ENCODE measurements at places on chromosomes 13 and 19.

- DNase-seq, result peak; percentile 45
Observed at GRCh38 chr13:106513025-106513983, 22.2 kb downstream of the EFNB2 start.

DNA sequence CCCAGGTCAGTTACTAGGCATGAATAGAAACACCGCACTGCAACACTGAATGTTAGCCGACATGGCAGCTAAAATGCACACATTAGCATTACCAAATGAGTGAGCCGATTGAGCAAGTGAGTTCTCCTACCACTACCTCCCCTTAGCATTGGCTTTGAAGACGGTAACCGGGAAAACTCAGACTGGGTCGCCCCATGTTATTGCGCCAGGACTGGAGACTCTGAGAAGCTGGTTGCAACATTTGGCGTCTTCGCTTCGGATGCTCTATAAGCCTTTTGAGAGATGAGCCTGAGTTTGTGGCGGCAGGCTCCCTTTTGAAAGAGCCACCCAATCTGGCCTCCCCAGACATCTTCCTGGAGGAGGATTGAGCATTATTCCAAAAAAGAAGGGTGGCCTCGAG is 68.5 kb upstream of the POMP start:
- no peak for DNase-seq

DNA sequence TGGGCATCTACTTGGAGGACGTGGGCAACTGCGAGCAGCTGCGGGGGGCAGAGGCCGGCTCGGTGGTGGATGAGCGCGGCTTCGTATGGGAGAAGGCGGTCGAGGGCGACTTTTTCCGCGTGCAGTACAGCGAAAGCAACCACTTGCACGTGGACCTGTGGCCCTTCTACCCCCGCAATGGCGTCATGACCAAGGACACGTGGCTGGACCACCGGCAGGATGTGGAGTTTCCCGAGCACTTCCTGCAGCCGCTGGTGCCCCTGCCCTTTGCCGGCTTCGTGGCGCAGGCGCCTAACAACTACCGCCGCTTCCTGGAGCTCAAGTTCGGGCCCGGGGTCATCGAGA is 10.3 kb upstream of the STRN4 start:
- no peak for DNase-seq

DNA sequence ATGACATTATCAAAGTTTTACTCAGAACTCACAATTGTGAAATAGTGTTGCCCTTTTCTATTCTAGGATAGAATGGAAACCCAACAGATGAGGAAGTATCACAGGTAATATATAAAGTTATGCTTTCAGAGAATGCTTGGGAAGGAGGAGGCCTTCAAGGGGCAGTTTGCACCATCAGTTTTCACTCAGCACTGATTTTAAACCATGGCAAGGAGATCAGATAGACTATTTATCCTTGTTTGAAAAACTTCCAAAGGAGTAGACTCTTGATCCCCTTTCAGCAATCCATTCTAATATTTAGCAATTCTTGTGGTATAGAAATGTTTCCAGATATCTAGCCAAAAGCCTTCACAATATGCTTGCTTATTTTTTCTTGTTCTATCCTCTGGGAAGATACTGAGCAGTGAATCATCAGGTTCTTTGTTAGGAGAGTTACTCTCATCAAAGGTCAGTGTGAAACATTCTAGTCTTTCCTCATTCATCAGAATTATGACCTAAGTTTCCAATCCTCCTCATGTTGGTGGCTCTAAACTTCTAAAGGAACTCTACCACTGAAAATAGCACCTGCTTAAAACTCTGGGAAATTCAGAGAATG is 3.8 kb downstream of the GPC6 start:
- DNase-seq, result peak; percentile 89

DNA sequence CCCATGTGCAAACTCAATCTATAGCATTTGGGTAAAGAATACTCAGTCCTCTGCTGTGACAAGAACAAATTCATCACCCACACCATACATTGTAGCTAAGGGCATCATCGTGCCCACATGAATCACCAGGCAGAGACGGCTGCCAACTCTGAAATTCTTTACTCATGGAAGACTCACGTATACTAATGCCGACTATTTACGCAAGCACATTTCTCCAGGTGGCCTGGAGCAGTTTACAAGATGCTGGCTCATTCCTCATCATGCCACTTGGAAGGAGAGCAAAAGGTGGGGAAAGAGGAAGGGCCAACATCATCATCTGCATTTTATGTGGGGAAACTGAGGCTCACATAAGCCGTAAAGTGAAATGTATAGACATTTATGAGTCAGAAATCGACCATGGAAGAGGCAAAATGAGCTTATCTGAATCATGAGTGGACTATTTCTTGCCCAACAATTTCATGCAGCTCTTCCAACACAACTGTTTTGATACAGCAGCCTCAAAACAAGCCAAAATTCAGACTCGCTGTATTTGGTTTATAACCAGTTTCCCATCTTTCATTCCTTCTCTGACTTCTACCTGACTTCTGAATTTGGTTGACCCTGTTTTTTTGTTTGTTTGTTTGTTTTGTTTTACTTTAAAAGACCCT is 213.9 kb upstream of the SERP2 start:
- DNase-seq, result no peak

- DNase-seq, result no peak
Observed at GRCh38 chr13:58906329-58907007, 1257.3 kb downstream of the DIAPH3 start.

DNA sequence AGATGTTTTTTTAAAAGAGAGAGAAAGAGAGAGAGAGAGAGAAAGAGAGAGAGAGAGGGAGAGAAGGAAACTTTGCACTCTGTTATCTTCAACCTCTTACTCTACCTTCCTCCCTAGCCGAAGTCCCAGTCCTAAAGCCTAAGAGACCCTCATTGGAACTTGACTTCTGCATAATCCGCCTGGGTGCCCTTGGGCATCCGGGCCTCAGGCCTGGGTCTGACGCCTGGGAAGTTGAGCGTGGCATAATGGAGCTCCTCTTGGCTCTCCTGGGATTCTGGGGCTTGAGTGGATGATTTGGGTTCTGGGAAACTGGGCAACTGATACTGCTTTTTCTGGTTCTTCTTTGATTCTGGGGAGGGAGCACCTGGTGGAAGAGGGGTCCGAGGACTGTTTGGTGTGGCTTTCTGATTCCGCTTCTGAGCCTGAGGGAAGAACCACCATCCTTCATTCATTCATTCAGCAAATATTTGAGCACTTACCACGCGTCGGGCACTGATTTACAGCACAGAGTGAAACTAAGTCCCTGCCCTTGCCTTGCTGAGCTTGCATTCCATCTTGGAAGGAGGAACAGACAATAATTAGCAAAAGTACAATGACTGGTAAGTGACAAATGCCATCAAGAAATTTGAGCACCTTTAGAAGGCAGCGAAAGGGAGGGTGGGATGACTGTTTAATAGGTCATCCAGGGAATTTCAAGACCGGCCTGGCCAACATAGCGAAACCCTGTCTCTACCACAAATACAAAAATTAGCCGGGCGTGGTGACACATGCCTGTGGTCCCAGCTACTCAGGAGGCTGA is 6.3 kb downstream of the SIGLEC10 start:
- no peak for DNase-seq

DNA sequence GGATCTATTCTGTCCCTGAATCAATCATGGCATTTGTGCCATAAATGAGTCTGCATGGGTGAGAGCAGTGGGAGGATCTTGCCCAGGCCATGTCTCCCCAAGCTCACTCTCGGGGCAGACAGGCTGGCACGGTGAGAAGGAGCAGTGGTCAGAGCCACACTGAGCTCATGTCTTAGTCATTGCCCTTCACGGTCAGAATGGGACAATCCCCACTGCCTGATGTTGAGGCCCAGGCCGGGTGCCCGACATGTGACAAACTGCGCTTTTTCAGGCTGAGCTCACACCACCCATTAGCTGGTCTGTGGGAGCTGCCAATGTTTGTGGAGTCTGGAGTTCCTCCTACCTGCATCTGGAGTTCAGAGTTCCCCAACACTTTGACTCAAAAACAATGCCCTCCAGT is 481.9 kb downstream of the COG6 start:
- DNase-seq, result no peak

- no peak for DNase-seq
Observed at GRCh38 chr13:58461217-58461616, 829.7 kb downstream of the PCDH17 start.

DNA sequence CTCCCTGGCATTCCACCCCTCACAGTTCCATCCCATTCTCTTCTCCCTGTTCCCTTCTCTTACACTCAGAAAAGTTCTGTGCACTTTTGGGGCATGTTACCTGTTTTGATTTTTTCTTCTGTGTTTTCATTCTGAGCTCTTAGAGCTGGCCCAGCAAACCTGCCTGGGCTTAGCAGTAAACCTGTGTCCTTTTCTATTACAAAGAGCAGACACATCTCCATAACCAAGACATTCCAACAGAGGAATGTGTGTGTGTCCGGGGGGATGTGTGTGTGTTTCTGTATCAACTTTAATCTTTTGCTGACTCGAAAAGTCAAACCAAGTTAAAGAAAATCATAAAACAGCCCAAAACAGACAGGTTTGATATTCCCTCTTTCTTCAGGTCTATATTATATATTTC is 49.1 kb upstream of the SOX21 start:
- DNase-seq, result no peak

GRCh38 chr13:97027162-97027554 is 32.9 kb upstream of the OXGR1 start:
- DNase-seq, result no peak

GRCh38 chr19:584240-585001 is 5.3 kb upstream of the HCN2 start:
- DNase-seq, result peak; percentile 27

Data from IMR-90 (cell line).